ENCODE measurements at places on chromosomes 16 and 17.

GRCh38 chr17:55487695-55488432 lies 23.4 kb downstream of the SMIM36 start:
- no peak for DNase-seq

GRCh38 chr16:72769876-72770275 lies 278.1 kb downstream of the ZFHX3 start:
- DNase-seq = no peak

- peak; percentile 65 for DNase-seq
Measured at GRCh38 chr17:68399638-68400403, 57.5 kb downstream of the WIPI1 start.

- no peak for DNase-seq
Measured at GRCh38 chr17:4393806-4394205, 27.3 kb upstream of the UBE2G1 start.

DNA sequence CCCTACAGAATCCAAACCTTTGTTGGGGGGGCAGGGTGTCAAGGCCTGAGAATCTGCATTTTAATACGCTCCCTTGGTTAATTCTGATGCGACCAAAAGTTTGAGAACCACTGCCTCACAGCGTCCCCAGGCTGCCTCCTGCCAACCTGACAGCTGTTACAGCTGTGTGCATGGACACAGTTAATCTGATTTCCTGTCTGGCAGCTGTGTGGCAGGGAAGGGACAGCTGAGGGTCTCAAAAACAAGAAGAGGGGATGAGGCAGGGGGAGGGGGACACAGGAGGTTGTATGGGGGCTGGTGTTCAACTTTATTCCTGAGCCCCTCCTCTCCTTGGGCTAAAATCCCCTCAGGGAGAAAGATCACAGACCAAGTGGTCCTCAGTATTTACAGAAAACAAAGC lies 17.5 kb downstream of the HDAC5 start:
- DNase-seq = no peak

- peak; percentile 70 for DNase-seq
Measured at GRCh38 chr17:40820228-40820838, 2.1 kb downstream of the KRT10 start.

DNA sequence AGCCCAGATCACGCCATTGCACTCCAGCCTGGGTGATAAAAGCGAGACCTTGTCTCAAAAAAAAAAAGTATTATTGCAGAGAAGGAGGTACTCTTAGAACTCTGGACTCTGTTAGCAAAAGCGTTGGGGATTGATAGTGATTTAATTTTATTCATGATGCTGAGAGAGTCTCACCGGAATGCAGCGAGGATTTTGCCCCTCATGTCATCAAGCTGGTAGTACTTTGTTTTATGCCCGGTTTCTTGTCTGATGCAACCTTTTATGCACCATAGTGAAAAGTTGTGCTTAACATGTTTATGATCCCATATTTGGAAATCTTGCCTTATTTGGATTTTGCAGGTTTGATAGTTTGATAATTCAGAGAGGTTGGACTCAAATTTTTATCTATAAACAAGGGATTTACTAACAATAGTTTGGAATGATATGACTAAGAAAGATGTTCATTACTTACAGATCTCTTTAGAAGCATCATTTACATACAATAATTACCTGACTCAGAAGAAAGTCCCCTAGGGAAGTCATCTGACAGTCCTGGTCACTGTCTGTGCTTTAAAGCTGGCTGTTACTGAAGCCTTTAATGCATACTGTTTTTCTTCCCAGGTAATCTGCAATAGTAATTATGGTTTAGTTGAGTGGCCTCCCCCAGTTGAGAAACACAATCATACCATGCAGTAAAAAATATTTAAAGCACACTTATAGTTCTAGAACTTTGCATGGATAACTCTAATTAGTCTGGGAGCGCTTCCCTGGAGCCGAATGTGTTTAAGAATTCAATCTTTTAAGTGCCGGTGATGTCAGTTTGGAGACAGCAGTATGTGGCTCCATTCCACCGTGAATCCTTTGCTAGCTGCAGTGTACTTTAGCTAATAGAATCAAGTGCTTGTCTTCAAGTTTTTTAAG lies 120.9 kb downstream of the PRKCA start:
- peak; percentile 16 for DNase-seq

- DNase-seq = no peak
Measured at GRCh38 chr17:3482852-3483251, 7.1 kb downstream of the ASPA start.

DNA sequence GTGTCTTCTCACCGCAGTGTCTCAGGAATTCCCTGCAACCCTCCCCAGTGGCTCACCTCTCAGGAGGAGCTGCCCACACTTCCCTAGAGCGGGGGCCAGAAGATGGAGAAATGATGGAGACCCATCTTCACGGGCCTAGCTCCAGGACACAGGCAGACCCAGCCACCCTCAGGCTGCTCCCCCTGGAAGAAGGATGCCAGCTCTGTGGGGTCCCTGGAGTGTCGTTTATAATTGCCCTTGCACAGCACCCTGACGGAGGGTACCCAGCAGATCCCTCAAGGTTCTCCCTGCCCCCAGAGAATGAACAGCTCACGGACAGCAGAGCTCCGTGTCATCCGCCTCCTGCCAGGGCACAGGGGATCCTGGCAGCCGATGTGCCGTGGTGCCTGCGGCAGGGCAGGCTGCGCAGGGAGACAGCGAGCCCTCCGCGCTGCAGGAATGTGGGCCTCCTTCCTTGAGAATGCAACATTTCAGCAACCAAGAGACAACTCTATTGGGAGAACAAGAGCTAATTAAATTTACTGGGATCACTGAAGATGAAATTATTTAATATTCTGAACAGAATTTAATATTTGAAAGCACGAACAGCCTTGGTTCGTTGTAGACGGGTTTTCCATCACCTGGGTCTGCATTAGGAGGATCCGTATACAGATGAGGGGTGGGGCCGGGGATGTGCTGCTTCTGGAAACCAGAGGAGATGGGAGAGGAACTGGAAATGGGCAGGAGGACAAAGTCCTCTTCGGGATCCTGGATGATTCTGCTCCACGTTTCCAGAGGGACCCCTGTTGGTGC lies 21.0 kb upstream of the RBFOX3 start:
- DNase-seq = no peak

- no peak for DNase-seq
Measured at GRCh38 chr16:57637965-57638364, 9.5 kb downstream of the ADGRG1 start.

DNA sequence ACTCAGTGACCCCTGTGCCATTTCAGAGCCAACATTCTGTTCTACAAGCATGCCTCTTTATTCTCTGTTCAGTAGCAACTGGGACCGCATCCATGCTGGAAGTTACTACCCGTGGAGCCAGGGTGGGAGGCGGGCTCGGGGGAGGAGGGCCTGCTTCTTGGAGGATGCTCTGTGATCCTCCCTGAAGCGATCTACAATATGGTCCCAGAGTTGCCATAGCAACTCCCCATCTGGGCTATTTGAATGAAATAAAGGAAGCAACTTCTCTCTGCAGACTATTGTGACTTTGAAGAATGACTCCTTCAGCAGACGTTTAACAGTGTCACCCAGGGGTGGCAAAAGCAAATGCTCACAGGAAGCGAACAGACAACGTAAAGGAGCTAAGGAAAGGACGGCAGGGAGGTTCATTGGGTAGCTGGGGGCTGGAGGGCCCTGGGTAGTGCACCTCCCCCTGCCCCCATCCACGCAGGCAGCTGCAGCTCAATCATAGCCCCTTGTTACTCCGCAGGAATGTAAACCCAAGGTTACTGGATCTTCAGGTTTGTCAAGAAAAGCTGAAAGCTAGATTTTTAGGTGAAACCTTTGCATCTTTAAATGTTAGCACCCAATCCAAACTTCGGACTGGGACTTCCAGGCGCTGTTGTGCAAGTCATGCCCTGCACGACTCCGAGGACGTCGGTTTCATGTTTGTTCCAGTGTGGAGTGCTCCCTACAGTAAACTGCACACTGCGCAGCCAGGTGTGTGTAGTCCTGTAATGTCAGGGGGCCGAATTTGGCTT lies 51.1 kb upstream of the MEAK7 start:
- no peak for DNase-seq

- no peak for DNase-seq
Measured at GRCh38 chr16:51629576-51629975, 478.5 kb upstream of the SALL1 start.

- no peak for DNase-seq
Measured at GRCh38 chr17:74532115-74532514, 840 bp upstream of the CD300LB start.

DNA sequence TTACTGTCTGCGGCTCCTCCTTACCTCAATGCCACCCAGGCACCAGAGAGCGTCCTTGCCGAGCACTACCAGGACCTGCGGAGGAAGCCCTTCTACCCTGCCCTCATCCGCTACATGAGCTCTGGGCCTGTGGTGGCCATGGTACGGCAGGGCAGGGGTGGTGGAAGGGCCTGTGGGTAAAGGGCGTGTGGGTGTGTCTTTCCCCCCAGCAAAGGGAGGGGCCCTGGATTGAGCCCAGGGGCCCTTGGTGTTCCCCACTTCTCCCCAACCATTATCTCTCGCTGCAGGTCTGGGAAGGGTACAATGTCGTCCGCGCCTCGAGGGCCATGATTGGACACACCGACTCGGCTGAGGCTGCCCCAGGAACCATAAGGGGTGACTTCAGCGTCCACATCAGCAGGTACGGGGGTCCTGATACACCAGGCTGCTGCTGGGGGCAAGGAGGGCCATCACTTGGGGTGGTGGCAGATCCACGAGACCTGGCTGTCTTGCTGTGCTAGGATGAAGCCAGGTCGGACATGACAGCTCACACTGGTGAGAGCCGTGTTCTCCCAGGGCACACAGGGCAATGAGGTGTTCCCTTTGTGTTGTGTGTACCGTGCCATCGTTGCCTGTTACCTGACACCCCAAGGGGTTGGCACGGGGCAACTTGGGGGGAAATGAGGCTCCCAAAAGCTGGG lies 2.2 kb upstream of the DECR2 start:
- DNase-seq = no peak

DNA sequence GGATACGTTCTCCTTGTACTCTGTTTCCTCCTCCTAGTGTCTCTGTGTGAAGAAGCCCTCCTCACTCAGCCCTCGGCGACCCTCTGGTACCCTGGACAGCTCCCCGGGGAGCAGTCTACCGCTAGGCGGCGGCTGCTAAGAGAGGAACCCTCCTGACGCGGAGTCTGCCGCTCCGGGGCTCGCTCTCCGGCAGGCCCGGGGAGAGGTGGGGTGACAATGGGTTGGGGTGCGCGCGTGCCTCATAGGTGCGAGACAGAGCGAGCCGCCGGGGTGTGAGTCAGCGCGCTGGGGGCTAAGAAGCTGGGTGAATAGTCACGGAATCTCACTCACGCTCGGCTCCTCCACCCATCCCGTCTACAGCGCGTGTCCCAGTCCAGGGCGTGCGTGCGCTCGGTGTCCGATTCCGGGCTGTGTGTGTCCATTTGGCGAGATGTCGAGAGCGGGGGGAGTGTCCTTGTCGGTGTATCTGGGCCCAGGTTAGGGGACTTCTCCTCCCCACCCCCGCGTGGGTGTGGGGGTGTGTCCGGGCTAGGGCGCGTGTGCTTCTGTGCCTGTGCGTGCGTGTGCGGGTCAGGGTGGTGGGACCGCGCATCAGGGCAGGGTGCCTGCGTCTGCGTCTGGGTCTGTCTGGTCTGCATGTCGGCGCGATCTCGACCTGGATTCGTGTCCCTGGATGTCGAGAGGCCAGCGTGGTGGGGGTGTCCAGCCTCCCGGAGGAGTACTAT lies 577 bp upstream of the HS3ST2 start:
- peak; percentile 30 for DNase-seq

- no peak for DNase-seq
Measured at GRCh38 chr17:61352781-61353491, 46.7 kb upstream of the TBX2 start.

- no peak for DNase-seq
Measured at GRCh38 chr16:29743475-29743826, 2.3 kb downstream of the C16orf54 start.

DNA sequence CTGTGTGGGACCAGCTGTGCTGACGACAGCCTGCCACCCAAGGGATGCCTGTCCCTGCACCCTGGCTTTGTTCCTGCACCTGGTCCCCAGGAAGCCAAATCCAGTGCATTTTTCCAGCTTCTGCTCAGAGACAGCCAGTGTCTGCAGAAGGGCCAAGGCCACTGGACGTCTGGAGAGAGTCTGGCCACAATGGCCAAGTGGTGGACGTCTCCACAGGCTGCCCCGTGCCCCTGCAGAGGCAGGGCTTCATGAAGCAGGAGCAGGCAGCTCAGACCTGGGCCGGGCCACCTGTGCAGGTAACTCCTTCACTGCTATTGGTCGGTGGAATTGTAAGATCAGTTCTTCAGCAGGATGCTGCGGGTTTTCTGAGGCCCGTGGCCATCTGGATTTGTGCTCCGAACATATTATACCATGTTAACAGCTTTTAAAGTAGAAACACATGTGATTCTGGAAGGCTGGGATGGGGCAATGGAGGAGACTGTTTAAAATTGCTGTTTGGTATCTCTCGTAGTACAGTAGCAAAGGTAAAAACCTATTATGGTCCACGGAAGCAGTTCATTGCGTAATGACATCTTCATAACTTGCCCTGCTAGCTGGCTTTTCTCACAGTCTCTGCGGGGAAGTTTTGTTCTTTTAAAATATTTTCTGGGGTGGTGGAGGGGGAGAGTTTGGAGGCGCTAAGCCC lies 185.3 kb downstream of the CCDC182 start:
- no peak for DNase-seq

GRCh38 chr17:7204828-7205461 lies 14.7 kb downstream of the DLG4 start:
- peak; percentile 92 for DNase-seq

DNA sequence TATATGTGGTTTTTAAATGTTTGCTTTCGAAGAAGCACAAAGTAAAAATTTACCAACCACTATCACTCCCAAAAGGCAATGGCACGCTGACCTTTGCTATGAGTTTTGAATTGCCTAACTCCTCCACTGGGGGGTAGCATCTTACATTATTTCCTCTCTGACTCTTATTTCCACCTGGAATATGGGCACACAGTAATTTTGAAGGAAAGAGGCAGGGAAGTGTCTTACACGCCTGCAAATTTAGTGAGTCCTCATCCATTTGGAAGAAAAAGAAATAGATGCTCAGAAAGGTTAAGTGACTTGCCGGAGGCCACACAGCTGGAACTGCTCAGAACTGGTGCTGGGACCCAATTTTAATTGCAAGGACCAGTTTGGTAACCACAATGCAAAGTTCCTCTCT lies 29.9 kb upstream of the IRX6 start:
- no peak for DNase-seq

- DNase-seq = peak; percentile 80
Measured at GRCh38 chr17:39926588-39927100, 757 bp downstream of the ORMDL3 start.

- DNase-seq = no peak
Measured at GRCh38 chr17:19348081-19348650, 14.4 kb downstream of the B9D1 start.

DNA sequence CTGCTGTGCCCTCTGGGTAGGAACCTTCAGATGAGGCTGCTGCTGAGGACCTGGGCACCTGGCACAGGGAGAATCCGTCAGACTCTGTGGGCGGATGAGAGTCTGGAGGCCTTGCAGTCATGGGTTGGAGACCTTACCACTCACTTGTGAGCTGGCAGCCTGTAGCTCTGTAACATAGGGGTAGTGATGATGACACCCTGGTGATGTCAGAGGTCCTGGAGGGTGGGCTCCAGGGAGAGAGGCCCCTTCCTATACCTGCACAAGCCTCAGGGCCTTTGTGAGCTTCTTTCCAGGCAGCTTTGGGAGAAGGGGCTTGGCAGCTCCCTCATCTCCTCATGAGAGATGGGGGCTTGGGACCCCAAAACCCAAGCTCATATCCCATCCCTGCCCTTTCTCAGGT lies 1.6 kb downstream of the MIEF2 start:
- no peak for DNase-seq
